ENCODE measurements at places on chromosomes 6 and 20. TPM values are rescaled to one million over a fixed set of nuclear protein-coding genes. Genes with fewer than 3 reads are reported as not detected.

GRCh38 chr20:38735172-38735571 is 10.9 kb downstream of the SLC32A1 start:
- no peak for DNase-seq

- no peak for DNase-seq
Observed at GRCh38 chr6:3743541-3743940, 8.0 kb downstream of the PXDC1 start.

DNA sequence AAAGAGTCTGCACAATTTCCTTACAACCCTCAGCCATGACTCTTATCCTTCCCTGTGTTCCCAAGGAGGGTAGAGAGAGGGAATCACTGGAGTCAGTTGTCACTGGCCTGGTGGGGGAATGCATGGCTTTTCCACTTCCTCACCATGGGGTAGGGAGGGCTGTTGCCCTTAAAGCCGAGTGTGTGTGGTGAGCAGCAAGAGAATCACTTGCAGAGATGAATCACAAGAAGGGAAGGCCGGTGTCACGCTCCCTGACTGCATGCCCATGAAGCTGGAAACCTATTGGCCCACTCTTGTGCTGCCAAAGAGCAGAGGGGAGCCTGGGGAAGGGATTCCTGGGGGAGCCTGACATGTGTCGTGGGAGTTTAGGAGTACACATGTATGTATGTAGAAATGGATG is 18.1 kb upstream of the BMP6 start:
- no peak for DNase-seq

DNA sequence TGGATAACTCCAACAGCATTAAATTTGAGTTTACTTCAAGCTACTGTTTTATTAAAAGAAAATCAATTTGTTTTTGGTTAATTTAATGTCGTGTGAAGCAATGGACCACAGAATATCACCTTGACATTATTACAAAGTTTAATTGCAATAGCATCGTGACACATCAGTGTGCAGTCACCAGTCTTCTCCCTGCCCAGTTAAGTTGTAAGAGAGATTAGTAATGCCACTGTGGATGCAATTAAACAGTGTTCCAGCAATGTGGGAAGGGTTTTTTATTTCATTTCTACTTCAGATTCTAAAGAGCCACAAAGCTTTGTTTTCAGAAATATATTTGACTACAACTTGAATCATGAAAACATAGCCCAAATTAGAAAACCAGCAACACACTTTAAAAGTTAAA is 128.7 kb downstream of the SYNE1 start:
- DNase-seq = no peak

GRCh38 chr6:137303441-137303840 is 84.3 kb upstream of the IFNGR1 start:
- no peak for DNase-seq

GRCh38 chr6:89769572-89769971 is 50.0 kb downstream of the MDN1 start:
- no peak for DNase-seq

- DNase-seq = no peak
Observed at GRCh38 chr6:41683273-41683522, 44.9 kb downstream of the MDFI start.

DNA sequence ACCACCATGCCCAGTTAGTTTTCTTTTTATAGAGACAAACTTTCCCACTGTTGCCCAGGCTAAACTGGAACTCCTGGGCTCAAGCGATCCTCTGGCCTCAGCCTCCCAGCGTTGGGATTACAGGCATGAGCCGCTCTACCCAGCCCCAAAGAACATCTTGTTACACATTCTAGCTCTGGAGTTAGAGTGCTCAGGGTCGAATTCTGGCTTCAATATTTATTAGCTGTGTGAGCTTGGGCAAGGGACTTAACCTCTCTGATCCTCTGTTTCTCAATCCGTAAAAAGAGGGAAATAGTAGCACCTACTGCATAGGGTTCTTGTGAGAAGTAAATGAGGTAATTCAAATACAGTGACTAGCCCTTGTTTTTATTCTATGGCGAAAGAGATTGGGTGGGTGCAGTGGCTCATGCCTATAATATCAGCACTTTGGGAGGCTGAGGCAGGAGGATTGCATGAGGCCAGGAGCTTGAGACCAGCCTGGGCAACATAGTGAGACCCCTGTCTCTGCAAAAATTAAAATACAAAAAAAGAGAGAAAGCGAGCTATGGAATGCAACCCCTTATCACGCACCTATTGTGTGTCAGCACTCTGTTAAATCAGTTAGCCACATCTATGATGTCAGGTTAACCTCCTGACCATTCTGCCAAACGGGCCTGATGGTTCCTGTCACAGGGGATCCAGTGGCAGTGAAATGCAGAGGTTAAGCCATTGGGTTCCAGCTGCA is 19.7 kb downstream of the BCAS4 start:
- no peak for DNase-seq

- DNase-seq = no peak
Observed at GRCh38 chr20:55090286-55090685, 614.9 kb downstream of the DOK5 start.

DNA sequence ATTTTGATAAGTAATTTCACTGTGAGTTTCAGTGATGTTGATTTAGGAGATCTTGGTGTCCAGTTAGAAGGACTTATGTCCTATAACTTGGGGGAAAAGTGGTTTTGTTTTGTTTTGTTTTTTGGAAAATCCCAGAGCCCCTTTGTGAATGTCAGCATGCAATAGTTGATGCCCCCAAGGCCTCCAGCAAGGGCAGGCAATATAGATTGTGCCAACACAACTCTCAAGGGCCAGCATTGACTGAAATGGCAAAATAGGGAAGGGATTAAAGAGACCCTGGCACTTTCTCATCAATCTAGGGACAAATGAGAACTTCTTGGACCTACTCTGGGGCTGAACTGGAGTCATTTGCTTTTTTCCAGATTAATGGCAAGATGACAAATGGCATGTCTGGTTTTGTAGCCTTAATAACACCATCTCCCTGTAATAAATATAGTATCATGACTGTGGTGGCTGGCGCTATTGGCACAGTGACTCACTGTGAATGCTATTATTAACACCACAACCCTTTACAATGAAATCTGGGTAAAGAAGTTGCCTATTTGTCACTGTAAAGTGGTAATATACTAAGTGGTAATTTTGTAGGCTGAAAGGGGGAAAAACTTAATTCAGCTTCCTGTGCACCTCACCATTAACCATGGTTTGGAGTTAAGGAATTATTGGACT is 51.8 kb downstream of the ABRACL start:
- no peak for DNase-seq

- DNase-seq = no peak
Observed at GRCh38 chr20:58344741-58345140, 35.2 kb downstream of the RAB22A start.

- DNase-seq = no peak
Observed at GRCh38 chr6:135675026-135675425, 176.5 kb upstream of the PDE7B start.

GRCh38 chr6:138404666-138405337 is 779 bp downstream of the HEBP2 start:
- DNase-seq = peak; percentile 24

DNA sequence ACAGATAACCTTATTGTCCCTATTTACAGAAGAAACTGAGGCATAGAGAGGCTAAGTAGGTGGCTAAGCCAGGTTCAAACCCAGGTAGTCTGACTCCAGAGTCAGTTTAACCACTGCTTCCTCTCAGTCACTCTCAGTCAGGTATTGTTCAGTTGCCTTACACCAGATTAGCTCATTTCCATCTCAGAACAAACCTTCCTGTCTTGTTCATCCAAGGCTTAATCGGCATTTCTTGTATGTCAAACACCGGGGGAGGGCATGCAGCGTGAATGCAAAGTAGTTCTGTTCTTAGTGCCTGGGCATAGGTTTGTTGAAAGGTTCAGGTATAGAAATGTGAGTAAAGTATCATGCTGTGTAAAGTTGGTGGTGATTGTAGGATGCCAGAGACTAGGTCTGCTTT is 51.7 kb downstream of the CTNNBL1 start:
- no peak for DNase-seq

- no peak for DNase-seq
Observed at GRCh38 chr6:26194816-26195375, 107.7 kb downstream of the HFE start.

GRCh38 chr6:55239099-55239498 is 64.8 kb downstream of the HCRTR2 start:
- no peak for DNase-seq

- no peak for DNase-seq
Observed at GRCh38 chr6:3259491-3259958, 778 bp downstream of the PSMG4 start.

DNA sequence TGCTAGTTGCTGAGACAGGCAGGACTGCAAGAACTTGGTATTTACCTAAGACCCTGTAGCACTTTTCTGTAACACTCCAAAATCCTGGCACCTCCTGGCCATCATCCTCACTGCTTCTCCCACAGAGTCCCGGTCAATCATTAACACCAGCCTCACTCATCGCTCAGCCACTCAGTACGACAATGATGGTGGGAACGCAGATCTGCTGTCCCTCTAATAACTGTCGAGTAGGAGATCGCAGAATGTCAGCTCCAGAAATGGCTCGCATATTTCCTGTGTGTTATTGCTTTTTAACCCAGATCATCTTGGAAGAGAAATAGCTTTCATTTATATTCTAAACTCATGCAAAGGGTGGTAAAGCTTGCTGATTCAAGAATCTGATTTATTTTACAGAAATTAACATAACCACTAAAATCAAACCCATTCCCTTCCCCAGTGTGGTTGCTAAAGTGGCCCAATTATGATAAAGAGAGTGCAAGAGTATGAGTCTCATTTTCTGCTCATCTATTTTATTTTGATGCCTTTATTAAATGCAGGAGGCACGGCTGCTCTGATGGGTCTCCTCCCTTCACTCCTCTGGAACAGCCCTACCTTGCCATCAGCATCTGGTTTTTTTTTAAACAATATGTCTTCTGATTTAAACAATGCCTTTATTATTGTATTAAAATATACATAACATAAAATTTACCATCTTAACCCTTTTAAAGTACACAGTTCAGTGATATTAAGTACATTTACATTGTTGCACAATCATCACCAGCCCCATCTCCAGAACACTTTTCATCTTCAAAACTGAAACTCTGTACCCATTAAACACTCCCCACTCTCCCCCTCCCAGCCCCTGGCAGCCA is 28.3 kb upstream of the GGTLC1 start:
- no peak for DNase-seq

GRCh38 chr6:45619994-45620471 is 242.3 kb upstream of the SUPT3H start:
- DNase-seq = no peak

- no peak for DNase-seq
Observed at GRCh38 chr6:163398815-163399214, 15.7 kb upstream of the QKI start.

DNA sequence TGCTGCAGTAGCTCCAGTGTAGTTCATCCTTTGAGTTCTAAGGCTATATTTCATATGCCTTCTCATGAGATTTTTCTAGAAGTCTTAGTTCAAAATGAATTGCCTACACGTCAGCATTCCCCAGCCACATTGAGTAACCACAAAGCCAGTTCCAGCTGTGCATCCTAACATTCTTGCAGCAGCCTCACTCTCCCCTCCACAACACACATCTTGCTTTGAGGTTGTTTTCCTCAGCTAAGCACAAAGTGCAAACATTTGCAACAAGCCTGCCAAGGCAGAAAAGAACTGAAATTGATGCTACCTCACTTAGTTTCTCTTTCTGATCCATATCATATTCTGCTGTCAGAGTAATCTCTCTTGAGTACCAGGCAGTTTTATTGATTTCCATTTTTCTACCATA is 160.7 kb upstream of the KCNQ5 start:
- DNase-seq = no peak

- no peak for DNase-seq
Observed at GRCh38 chr20:24388828-24389380, 80.5 kb upstream of the SYNDIG1 start.

- no peak for DNase-seq
Observed at GRCh38 chr20:63950701-63951397, 5.4 kb downstream of the UCKL1 start.

DNA sequence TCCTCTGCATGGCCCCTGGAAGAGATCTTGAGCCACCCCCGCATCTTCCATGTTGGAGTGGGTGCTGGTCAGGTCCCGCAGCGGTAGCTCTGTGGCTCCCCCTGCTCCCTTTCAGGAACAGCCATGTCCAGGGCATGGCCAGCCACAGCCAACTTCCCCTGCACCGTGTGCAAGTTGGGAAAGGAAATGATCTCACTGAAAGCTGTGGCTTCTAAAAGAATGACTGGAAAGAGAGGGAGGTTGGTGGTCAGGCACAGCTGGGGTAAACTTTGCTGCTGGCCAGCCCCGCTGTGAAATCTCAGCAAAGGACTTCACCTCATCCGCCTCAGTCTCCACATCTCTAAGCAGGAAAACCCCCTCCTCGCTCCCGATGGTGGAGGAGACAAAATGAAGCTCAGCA is 153.6 kb upstream of the CST7 start:
- no peak for DNase-seq

- no peak for DNase-seq
Observed at GRCh38 chr6:112321941-112322424, 25.1 kb upstream of the RFPL4B start.

DNA sequence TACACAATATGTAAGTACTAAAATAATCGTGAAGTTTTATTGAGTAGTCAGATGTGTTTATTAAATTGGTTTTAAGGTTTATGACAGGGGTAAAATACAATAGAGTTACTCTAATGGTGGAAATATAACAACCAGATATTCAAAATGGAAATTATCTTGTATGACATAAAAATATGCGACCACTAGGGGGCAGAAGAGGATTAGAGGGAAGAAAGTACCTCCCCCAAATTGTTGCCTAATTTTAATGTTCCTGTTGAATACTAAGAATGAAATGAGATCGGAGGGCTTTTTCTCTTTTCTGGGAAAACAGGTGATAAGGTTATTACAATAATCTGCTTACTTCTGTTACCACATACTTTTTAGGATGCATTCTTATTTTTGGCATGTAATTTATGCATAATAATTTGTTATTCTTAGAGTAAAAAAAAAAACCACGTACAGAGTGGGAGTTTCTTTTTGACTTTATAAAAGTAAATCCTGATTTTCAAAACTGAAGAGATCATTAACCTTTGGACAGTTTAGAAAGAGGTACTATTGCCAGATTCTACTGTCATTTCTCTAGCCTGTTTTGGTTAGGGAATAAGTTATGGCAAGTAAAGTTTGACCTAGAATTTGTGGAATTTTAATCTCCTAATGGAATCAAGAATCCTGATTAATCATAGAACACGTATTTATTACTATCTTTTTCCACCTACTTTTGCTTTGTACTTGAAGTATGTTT is 159.2 kb downstream of the CD109 start:
- DNase-seq = no peak

- DNase-seq = no peak
Observed at GRCh38 chr6:106613590-106613989, 15.7 kb downstream of the RTN4IP1 start.

ARMH2 gene
- not detected for polyA plus RNA-seq

HRH3 gene
- 0.06 TPM for polyA plus RNA-seq

PARD6B gene
- polyA plus RNA-seq = 25.7 TPM

GTSF1L gene
- not detected for polyA plus RNA-seq

RANBP9 gene
- polyA plus RNA-seq = 45.8 TPM

HCK gene
- 3.3 TPM for polyA plus RNA-seq

SNAP25 gene
- 6.8 TPM for polyA plus RNA-seq

GCNT2 gene
- polyA plus RNA-seq = 18.2 TPM

FERMT1 gene
- 3.6 TPM for polyA plus RNA-seq

BIRC7 gene
- 0.57 TPM for polyA plus RNA-seq

PBOV1 gene
- polyA plus RNA-seq = not detected

KHDC1 gene
- polyA plus RNA-seq = 9.1 TPM

Measured in renal cortex interstitium (tissue), 15 donors.